Thoracic aorta (tissue), 2 donors: ENCODE measurements at places on chromosomes 2 and 18. TPM values are rescaled to one million over a fixed set of nuclear protein-coding genes. Genes with fewer than 3 reads are reported as not detected.

DNA sequence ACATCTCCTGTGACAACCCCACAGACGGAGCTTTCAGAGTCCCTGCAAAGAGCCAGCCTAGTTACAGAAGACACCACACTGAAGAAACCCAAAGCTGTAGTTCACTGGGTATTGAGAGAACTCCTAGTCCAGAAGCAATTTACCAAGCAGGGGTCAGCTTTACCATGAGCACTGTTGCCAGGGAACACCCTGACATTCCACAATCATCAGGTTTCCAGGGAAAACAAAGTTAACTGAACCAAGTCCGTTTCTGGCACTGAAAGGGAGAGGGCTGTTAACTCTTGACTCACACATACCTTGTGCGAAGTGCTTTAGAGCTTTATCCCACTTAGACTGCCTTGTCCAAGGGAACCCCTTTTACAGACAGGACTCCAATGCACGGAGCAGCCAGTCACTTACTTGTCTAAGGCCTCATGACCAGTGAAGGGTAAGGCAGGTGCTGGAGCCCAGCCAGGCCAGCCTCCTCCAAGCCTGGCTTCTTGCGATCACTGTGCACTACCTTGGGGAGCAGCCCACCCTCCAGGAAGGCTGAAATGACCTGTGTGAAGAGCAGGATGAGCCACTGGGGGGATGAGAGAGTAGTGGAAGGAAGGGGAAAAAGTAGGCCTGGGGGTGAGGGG, 53.9 kb downstream of the REEP1 start:
- H3K27ac ChIP-seq: peak overlapping the region; percentile 51
- H3K4me3 ChIP-seq: no peak overlapping the region
- H3K4me1 ChIP-seq: peaks cover 77% of the 10 kb centered on the region
- DNase-seq: no peak

DNA sequence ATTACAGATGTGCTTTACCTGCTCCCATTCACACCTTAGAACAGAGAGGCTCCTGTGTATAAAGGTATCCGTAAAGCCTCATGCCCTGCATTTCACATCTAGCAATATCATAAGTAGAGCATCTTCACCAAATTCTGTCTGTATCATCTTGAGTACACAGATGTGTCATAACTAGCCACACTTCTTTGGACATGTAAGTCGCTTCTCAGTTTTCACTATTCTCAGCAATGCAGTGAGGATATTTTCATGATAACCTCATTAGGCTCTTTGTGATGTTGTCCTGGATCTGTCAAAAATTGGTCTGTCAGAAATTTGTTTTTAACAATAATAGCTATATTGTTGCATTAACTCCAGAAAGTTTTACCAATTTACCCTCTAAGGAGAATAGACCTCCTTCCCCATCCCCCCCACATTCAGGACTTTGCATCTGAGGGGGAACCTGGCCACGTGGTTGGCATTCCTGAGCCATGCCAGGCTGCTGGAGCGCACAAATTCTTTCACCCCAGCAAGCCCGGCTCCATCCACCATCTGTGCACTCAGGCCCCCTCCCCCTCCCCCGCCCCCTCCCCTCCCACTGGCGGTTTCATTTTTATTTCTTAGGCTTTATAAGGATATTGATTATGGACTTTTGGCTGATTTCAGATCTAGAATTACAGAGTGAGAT, 34.1 kb downstream of the AGAP1 start:
- H3K27me3 ChIP-seq: no peaks in the 10 kb centered on the region
- H3K4me3 ChIP-seq: no peak overlapping the region
- H3K27ac ChIP-seq: no peak overlapping the region
- H3K4me1 ChIP-seq: no peaks in the 10 kb centered on the region

DNA sequence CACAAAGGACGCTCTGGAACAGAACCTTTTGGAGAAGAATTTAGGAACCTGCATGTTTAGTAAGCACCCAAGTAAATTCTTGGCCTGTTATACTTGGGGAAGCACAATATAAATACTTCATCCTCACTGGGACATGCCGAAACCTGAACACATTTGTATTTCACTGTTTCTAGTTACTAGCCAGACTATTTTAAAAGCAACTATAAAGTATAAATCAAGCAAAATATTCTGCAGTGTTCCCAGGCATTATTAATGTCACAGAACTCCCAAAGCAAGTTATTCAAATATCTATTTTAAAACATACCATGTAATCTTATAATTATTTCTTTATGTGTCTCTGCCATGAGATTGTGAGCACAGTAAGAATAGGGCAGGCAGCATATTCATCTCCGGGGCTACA, 54.8 kb downstream of the CALCRL start:
- no peaks in the 10 kb centered on the region for H3K36me3 ChIP-seq
- peaks cover 5% of the 10 kb centered on the region for H3K4me1 ChIP-seq
- no peaks in the 10 kb centered on the region for H3K27me3 ChIP-seq
- no peak overlapping the region for H3K4me3 ChIP-seq
- H3K27ac ChIP-seq: no peak overlapping the region
- DNase-seq: no peak

DNA sequence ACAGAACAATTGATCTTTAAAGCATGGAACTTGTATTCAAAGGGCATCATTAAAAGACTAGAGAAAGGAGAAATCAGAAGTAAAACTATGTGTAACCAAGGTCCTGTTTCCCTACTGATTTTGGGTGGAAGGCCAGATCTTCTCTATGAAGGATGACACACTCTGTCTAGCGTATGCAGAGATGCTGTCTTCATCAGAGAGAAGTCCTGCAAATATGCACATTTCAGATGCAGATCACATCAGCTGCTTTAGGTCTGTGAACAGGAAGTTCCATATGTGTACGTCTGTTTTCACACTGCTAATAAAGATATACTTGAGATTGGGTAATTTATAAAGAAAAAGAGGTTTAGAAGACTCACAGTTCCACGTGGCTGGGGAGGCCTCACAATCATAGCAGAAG, 857.3 kb downstream of the CNTNAP5 start:
- H3K27ac ChIP-seq: no peak overlapping the region
- no peaks in the 10 kb centered on the region for H3K27me3 ChIP-seq
- H3K4me1 ChIP-seq: no peaks in the 10 kb centered on the region
- DNase-seq: no peak
- H3K4me3 ChIP-seq: no peak overlapping the region

GRCh38 chr18:22211657-22212056, 42.3 kb downstream of the GATA6 start:
- no peaks in the 10 kb centered on the region for H3K36me3 ChIP-seq
- H3K27ac ChIP-seq: peak overlapping the region; percentile 34
- no peak overlapping the region for H3K4me3 ChIP-seq

DNA sequence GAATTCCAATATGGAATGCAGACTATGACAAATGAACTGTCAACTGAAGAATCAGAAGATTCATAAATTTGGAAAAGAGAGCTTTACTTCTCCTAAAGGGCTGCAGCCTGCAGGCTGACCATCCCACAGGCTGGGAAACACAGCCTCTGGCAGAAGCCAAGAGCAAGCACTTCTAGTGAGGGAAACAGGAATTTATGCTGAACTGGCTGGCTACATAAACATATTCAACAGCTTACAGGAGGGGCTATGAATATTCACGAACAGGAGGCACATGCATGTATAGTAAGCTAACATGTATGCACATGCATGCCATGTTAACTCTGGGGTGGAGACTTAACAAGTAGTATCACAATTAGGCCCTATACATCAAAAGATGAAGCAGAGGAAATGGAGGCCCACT, 17.6 kb downstream of the HIBCH start:
- no peak overlapping the region for H3K27ac ChIP-seq
- H3K36me3 ChIP-seq: peaks cover 10% of the 10 kb centered on the region
- H3K4me1 ChIP-seq: no peaks in the 10 kb centered on the region
- no peak for DNase-seq

DNA sequence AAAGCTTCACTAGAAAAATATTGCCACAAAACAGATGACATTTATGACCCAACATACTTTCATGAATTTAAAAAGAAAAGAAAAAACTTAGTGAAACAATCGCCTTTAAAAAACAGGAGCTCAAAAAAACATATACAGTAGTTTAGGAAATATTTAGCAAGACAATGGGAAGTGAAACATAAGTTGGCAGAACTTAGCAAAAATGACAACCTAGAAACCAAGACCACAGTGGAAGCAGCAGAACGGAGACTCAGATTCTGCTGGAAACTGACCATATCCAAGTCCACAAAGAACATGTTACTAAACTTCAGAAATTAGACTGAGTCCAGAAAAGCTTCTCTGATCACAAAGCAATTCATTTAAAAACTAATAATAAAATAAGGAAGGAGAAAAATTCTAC, 41.8 kb upstream of the CTAGE1 start:
- H3K27ac ChIP-seq: no peak overlapping the region
- H3K36me3 ChIP-seq: no peaks in the 10 kb centered on the region
- no peak overlapping the region for H3K4me3 ChIP-seq
- peaks cover 13% of the 10 kb centered on the region for H3K4me1 ChIP-seq

GRCh38 chr2:3461801-3462492, 57.4 kb downstream of the ADI1 start:
- no peaks in the 10 kb centered on the region for H3K27me3 ChIP-seq
- DNase-seq: no peak
- H3K36me3 ChIP-seq: peaks cover 14% of the 10 kb centered on the region
- peaks cover 8% of the 10 kb centered on the region for H3K4me1 ChIP-seq
- peak overlapping the region; percentile 86 for H3K27ac ChIP-seq

GRCh38 chr2:68719912-68720311, 14.7 kb upstream of the ARHGAP25 start:
- no peak overlapping the region for H3K27ac ChIP-seq
- no peaks in the 10 kb centered on the region for H3K27me3 ChIP-seq
- H3K4me1 ChIP-seq: peaks cover 3% of the 10 kb centered on the region
- no peak overlapping the region for H3K4me3 ChIP-seq
- H3K36me3 ChIP-seq: no peaks in the 10 kb centered on the region
- DNase-seq: no peak

- H3K4me1 ChIP-seq: no peaks in the 10 kb centered on the region
- no peaks in the 10 kb centered on the region for H3K36me3 ChIP-seq
Measured at GRCh38 chr2:168545439-168546082, 89.5 kb downstream of the CERS6 start.

DNA sequence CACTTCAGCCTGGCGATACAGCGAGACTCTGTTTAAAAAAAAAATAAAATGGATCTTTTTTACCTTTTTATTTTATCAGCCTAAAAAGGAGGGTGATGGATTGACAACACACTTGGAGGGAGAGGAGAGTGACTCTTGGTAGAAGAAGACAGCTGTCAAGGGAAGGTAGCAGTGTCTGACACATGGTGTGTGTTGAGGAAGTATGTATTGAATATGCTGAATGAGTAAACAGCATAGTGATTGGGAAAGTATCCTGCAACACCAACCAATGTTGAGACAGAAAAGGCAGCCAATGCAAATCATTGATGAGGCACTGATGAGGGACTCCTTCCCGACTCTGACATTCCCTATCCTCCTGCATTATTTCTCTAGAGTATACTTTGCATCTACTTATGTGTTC, 306.4 kb downstream of the LPIN1 start:
- H3K36me3 ChIP-seq: no peaks in the 10 kb centered on the region
- no peak for DNase-seq
- H3K4me1 ChIP-seq: no peaks in the 10 kb centered on the region
- no peak overlapping the region for H3K27ac ChIP-seq
- no peaks in the 10 kb centered on the region for H3K27me3 ChIP-seq

DNA sequence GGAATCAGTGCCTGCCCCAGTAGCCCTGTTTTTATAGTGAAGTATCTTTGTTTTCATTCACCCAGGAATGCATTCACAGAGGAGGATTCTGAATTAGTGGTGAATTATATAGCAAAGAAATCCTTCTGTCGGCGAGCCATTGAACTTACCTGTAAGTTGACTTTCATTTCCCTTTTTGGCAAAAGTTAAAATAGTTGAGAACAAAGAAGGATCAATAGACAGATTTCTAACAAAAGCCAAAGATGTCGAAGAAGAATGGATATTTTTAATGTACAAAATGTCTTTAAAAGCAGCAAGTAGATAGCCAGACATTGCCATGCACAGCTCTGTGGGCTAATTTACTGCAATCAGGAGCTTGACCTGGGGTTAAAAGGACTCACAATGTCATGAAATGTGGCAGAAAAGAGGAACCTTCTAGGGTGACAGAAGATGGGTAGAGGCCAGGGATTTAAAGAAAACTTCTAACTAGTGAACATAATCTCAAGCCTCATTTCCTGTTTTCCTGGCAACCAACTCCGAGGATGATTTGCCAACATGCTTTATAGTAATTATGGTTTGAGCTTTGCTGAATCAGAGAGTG, 53.8 kb upstream of the TMEM87B start:
- H3K27me3 ChIP-seq: no peaks in the 10 kb centered on the region
- no peak for DNase-seq
- H3K4me1 ChIP-seq: peaks cover 8% of the 10 kb centered on the region
- H3K27ac ChIP-seq: no peak overlapping the region
- no peak overlapping the region for H3K4me3 ChIP-seq
- peaks cover 24% of the 10 kb centered on the region for H3K36me3 ChIP-seq

DNA sequence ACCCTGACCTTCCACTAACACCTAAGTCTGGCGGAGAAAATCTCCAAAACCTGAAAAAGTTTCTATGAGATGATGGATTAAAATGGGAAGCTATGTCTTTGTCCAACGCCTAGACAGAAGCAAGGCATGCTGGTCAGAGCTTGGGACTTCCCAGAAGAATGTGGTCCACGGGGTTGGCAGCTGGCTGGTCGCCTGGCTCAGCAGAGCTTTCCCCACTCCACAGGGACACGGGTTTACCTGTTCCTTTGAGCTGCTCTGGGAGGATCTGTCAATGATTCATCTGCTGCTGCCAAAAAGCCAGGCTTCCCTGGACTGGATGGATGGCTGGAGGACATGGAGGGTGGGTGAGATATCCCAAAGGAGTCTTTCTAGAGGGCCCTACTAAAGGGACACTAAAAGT, 10.8 kb downstream of the MBOAT2 start:
- no peaks in the 10 kb centered on the region for H3K36me3 ChIP-seq
- no peak overlapping the region for H3K27ac ChIP-seq
- no peaks in the 10 kb centered on the region for H3K27me3 ChIP-seq

DNA sequence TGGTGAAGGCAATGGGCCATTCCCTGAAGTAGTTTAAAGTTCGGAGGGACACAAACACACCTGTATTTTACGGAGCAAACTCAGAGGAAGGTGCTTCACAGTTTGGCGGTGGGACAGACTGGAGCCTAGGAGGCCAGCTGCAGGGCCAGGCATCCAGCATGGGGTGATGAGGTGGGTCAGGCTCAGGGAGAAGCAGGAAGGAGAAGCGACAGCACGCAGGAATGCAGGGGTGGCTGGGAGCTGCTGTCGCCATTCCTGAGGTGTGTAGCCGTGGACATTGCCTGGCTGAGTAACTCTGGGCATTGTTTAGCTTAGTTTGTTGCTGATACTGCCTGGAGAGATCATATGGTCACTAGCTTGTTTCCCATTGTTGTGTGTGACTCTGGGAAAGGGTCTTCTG, 35.8 kb upstream of the METTL21A start:
- H3K4me3 ChIP-seq: no peak overlapping the region
- DNase-seq: no peak
- no peaks in the 10 kb centered on the region for H3K36me3 ChIP-seq
- no peak overlapping the region for H3K27ac ChIP-seq
- H3K27me3 ChIP-seq: no peaks in the 10 kb centered on the region

Gene ACVR1C
- not detected for total RNA-seq

Gene SIX3
- total RNA-seq: 0.14 TPM

Gene NEU2
- not detected for total RNA-seq

Gene CDK15
- total RNA-seq: 1.5 TPM

Gene AKAIN1
- not detected for total RNA-seq

Gene KCNE4
- total RNA-seq: 13.6 TPM

Gene CIB4
- not detected for total RNA-seq
